ENCODE measurements at places on chromosomes 6 and 20.
A peak's percentile ranks its signal among the peaks of the same experiment; 100 is the strongest.

DNA sequence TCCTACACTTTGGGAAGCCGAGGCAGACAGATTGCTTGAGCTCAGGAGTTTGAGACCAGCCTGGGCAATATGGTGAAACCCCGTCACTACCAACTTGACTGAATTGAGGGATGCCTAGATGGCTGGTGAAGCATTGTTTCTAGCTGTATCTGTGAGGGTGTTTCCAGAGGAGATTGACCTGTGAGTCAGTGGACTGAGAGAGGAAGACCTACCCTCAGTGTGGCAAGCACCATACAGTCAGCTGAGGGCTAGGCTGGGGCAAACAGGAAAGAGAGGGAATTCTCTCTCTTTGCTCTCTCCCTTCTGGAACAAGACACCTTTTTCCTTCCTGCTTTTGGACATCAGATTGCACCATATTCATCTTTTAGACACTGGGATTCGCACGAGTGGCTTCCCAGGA is 3.7 kb upstream of the ZUP1 start:
- no peak for DNase-seq

GRCh38 chr6:11171952-11172351 is 60.4 kb upstream of the ERVFRD-1 start:
- DNase-seq, result no peak

DNA sequence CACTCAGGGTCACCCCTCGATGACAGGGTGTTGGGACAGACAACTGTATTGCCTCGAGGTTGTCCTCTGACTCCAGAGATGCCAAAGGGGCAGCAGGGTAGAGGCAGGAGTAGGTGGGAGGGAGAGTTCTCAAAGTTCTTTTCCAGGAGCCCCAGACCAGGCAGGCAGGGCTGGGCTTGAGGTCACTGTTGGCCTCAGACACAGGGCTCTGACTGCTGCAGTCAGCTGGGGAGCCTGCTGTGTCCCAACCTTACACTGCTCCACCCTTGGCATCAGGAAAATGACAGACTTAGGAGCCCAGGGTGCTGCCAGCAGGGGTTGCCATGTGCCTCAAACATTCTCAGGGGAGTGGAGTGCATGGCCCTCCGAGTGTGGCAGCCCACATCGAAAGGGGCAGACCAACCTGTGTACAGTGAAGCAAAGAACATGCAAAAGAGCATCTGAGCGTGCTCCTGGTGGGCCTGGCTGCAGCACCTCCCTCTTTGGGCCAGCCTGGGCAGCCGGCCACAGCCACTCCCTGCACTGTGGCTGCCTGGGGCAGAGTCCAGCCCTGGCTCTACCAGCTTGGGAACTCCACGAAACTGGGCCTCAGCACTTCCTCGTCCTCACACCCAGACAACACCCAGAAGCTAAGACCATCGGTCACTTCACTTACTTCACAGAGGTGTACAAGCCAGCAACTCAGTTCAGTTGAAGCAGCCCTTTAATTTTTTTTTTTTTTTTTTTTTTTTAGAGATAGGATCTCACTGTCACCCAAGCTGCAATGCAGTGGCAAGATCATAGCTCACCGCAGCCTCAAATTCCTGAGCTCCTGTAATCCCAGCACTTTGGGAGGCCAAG is 24.0 kb downstream of the C6orf132 start:
- no peak for DNase-seq

GRCh38 chr6:40755046-40755681 is 168.0 kb upstream of the LRFN2 start:
- peak; percentile 35 for DNase-seq

DNA sequence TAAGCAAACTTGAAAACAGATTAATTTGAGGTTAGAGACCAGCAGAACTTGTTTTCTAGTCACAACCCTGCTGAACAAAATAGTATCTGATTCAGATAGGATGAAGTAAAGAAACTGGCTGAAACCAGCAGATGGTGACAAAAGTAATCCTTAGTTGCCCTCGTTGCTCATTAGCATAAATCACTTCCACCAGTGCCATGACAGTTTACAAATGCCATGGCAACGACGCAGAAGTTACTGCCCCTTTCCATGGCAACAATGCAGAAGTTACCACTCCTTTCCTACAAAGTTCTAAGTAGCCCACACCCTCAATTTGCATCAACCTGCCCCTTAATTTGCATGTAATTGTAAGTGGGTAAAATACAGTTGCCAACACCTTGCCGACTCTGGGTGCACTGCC is 23.7 kb downstream of the SNRPB start:
- no peak for DNase-seq
